SJSA1 (cell line): ENCODE measurements at places on chromosomes 3 and 15. TPM values are rescaled to one million over a fixed set of nuclear protein-coding genes. Genes with fewer than 3 reads are reported as not detected.
A peak's percentile ranks its signal among the peaks of the same experiment; 100 is the strongest.

- no peak for DNase-seq
Observed at GRCh38 chr3:134072881-134073582, 43.3 kb upstream of the SLCO2A1 start.

- DNase-seq, result no peak
Observed at GRCh38 chr15:39820050-39820602, 37.5 kb upstream of the FSIP1 start.

DNA sequence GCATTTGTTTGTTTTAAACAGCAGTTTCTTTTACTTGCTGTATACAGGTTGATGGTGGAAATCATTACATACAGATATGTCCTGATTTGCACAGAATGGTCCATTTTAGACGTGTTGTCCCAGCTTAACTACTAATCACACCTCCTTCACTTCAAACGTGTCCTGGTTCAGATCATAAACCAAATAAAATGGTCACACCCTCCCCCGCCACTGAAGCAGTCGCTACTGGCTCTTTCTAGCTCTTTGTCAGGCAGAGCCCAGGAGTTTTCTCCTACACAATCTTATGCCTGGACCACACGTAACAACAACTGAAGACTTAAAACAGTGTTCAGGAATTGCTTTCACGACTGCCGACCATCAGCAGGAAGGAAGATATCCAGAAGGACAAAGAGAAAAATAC, 73.6 kb downstream of the MESD start:
- no peak for DNase-seq

DNA sequence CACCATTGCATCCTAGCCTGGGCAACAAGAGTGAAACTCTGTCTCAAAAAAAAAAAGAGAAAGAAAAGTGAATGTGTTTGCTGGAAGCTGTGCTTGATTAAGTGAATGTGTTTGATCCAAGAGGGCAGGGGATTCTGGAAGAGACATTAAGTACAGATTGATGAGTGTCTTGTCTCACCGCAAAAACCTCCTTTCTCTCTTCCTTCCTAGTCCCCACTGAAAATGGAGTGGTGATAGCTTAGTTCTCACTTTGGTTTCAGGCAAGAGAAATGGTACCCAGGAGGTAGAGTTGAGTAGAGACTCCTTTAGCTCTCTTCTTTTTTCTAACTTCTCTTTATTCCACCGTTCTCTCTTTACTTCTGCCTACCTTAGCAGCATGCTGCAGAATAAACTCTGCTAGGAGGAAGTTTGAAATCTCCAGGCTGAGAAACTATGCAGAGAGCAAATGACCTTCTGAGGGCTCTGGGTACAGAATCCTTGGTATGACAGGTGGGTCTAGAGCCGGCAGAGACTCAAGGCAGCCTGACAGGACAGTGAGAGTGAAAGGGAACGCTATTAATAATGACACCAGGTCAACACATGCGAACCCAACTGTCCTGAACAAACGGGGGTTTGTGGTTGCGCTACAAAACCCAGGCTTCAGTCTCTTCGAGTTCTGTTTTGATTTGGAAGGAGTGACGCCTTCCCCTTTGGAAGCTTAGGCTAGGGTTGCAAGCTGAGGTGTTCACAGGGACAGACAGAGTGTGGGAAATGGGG, 74.9 kb downstream of the SMAD3 start:
- no peak for DNase-seq

GRCh38 chr15:53833134-53833624, 73.7 kb upstream of the WDR72 start:
- DNase-seq, result peak; percentile 25

DNA sequence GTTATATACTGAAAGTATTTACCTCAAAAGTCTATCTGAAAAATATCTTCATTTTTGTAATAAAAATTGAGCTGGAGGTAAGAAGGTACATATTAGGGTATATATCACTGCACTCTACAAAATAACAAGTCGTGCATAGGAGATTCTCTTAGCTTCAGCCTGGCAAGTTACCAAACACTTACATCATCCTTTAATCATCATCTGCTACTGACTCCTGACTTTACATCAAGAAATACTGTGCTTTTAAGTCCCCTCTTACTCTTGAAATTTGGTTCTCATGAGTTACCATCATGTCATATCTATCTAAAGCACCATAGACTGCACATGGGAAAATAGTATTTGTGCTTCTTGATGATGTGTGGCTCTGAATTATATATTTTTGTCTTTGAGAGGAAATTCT, 50.8 kb downstream of the LYSMD4 start:
- DNase-seq, result no peak

DNA sequence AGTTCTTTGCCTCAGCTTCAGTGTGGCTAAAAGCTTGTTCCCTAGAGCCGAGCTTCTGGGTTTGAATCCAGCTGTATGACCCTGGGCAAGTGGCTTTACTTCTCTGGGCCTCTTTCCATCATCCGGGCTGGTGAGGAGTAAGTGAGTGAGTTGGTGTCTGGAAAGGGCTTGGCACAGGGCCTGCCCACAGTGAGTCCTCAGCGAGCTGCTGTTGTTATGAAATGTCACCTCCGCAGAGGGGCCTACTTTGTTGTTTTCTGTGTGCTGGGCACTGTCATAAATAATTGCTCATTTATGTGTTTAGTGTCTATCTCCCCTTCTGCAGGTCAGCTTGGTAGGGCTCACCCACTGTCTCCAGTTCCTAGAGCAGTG, 31.7 kb downstream of the SLC6A6 start:
- no peak for DNase-seq

GRCh38 chr3:197027151-197027895, 2.3 kb downstream of the MELTF start:
- DNase-seq, result no peak

- DNase-seq, result no peak
Observed at GRCh38 chr3:194967151-194968117, 281.8 kb downstream of the FAM43A start.

DNA sequence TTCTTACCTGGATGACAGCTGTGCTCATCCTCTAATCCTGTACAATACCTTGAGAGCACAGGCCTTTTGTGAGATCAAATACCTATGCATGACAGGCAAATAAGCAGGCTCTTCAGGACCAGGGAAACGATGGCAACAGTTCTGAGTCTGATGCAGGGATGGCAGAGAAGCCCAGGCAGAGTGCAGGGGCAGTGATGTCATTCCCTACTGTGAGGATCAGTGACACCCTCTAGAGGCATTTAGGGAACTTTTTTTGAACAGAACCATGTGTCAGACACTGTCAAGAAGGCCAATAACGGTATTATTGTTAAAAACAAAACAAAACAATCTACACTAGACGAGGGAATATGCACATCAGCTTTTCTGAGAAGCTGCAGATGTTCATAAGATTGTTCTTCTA, 314.8 kb upstream of the CTDSPL start:
- peak; percentile 6 for DNase-seq

GRCh38 chr15:39585389-39585841, 4.5 kb downstream of the THBS1 start:
- no peak for DNase-seq

- no peak for DNase-seq
Observed at GRCh38 chr3:19644405-19644804, 289.6 kb downstream of the EFHB start.

DNA sequence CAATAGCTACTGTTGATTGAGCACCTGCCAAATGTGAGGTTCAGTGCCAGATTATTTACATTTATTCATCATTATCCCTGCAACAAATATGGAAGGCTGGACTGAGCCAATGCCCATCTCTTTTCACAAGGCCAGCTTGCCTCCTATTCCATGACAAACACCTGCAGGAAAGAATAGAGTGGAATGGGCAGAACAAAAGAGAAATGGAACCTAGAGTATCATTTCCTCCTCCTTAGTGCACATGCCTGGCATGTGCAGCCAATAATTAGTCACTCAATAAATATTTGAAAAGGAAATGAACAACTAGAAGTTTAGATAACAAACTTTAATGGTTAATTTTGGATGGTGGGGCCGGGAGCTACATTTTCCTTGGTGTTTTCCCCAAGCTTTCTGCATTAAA, 61.4 kb upstream of the MYRIP start:
- no peak for DNase-seq

GRCh38 chr15:49288391-49288790, 118.3 kb downstream of the GALK2 start:
- DNase-seq, result no peak

DNA sequence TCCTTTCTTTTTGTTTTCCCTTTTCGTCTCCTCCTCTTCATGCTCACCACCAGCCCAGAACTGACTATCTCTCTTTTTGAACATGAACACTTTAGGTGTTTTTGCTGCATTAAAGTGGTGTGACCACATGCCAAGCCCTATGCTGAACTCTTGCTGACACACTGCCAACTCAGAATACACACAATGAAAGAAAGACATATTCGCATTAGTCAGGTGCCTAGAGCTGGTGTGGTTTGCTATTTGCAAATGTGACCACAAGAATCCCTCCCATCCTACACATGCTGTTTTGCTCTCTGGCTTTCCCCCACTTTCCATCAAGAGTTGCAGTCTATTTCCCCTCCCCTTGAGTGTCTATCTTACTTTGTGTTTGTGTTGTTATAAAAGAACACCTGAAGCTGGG, 967.8 kb upstream of the CFAP20DC start:
- DNase-seq, result no peak

- DNase-seq, result no peak
Observed at GRCh38 chr15:51117270-51117669, 22.6 kb upstream of the TNFAIP8L3 start.

GRCh38 chr15:83842281-83842680, 188.4 kb downstream of the ADAMTSL3 start:
- DNase-seq, result no peak

- DNase-seq, result no peak
Observed at GRCh38 chr3:186946756-186947375, 16.5 kb downstream of the ST6GAL1 start.

- peak; percentile 92 for DNase-seq
Observed at GRCh38 chr3:46162975-46163555, 45.0 kb downstream of the CCR1 start.

- DNase-seq, result peak; percentile 52
Observed at GRCh38 chr15:69758810-69759790, 306.5 kb downstream of the RPLP1 start.

DNA sequence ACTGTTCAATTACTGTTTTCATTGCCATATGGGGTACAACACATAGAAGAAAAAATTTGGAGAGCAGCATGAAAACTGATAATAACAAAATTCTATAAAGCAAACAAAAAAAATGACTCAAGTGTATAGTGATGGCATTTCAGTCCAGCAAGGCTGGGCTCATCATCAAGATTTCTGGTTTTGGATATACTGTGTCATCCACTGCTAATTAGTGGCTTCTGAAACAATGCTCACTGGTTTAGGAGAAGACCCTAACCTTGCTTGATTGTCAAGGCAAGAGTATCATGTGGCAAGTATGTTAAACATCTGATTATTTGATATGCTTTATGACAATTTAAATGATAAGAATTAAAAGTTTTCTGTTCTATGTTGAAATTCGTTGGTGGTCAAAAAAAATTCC, 96.9 kb downstream of the RFX7 start:
- DNase-seq, result no peak

DNA sequence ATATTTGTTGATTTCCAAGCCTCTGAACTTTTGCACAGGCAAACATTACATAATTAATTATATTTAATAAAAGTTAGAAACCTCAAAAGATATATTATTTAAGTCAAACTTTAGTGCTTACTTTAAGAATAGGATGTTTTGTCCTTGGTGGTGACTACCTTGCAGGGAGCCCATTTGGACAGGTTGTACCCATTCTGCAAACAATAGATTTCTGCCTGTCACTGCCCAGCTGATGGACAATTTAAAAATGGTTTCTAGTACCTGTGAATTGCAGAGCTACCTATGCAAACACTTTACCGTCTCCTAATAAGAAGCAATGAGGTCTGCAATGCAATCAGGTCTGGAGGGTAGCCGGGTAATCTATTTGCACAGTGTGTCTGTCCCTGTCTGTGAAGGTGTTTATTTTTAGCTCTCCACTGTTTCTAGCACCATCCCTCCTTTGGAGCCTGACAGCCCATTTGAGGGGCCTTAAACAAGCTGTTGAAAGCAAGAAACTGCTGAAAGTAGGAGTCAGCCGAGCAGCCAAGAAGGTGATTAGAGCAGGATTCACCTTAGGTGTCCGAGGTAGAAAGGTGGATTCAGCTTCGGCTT, 556.2 kb upstream of the CFAP20DC start:
- DNase-seq, result no peak

DNA sequence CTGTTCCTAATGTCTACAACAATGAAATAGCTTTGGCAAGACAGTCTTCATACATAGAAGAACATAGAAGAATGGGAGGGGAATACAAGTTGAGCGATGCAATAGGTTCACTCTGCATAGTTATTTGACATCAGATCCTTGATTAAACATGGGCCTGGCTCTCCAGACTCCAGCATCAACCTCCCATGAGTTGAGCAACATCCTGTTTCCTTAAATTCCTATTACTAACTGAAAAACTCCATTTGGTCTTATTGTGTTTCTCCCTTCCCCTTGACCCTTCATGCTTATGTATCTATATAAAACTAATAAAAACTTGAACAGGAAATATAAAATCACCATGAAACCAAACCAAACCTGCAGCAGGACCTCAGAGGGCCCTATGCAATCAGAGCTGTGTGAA, 304.5 kb upstream of the SATB1 start:
- DNase-seq, result no peak

DNA sequence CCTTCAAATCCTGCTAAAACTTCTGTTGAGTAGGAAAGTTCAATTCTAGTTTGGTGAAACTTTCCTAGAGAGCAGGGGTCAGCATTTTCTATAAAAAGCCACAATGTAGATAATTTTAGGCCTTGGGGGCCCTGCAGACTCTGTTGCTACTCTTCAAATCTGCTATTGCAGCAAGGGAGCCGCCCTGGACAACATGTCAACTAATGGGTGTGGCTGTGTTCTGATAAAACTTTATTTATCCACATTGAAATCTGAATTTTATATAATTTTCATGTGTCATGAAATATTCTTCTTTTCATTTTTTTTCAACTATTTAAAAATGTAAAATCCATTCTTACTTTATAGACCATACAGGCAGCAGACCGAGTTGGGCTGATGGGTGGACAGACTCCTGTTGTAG, 67.4 kb upstream of the SAMMSON start:
- DNase-seq, result no peak

- no peak for DNase-seq
Observed at GRCh38 chr3:117941756-117942155, 1092.9 kb downstream of the IGSF11 start.

Gene IL16
- total RNA-seq, result not detected in 2 replicates

Gene ZBED2
- not detected in 2 replicates for total RNA-seq

Gene SLC9C1
- total RNA-seq, result not detected in 2 replicates

Gene TM4SF18
- 2.4 and 10.4 TPM in 2 replicates for total RNA-seq

Gene KIF7
- 13.8 and 14.3 TPM in 2 replicates for total RNA-seq

Gene USP13
- total RNA-seq, result 10.5 and 14.2 TPM in 2 replicates

Gene TUSC2
- 18.7 and 46.7 TPM in 2 replicates for total RNA-seq

Gene GHSR
- not detected in 2 replicates for total RNA-seq

Gene GOLGA6A
- total RNA-seq, result not detected in 2 replicates

Gene ANKRD63
- total RNA-seq, result 11.4 and 13.6 TPM in 2 replicates

Gene CEMIP
- total RNA-seq, result 0.03 TPM in 1 of 2 replicates, not detected in the other

Gene LDHAL6B
- not detected in 2 replicates for total RNA-seq

Gene ECE2
- total RNA-seq, result not detected in 2 replicates

Gene STXBP5L
- total RNA-seq, result 0.03 TPM in 1 of 2 replicates, not detected in the other

Gene RTP4
- 2.2 and 3.1 TPM in 2 replicates for total RNA-seq

Gene GOLGA8J
- not detected in 2 replicates for total RNA-seq
